ENCODE measurements at places on chromosomes 13 and 19.

GRCh38 chr13:22270881-22271280, 600.0 kb downstream of the FGF9 start:
- no peak for DNase-seq

DNA sequence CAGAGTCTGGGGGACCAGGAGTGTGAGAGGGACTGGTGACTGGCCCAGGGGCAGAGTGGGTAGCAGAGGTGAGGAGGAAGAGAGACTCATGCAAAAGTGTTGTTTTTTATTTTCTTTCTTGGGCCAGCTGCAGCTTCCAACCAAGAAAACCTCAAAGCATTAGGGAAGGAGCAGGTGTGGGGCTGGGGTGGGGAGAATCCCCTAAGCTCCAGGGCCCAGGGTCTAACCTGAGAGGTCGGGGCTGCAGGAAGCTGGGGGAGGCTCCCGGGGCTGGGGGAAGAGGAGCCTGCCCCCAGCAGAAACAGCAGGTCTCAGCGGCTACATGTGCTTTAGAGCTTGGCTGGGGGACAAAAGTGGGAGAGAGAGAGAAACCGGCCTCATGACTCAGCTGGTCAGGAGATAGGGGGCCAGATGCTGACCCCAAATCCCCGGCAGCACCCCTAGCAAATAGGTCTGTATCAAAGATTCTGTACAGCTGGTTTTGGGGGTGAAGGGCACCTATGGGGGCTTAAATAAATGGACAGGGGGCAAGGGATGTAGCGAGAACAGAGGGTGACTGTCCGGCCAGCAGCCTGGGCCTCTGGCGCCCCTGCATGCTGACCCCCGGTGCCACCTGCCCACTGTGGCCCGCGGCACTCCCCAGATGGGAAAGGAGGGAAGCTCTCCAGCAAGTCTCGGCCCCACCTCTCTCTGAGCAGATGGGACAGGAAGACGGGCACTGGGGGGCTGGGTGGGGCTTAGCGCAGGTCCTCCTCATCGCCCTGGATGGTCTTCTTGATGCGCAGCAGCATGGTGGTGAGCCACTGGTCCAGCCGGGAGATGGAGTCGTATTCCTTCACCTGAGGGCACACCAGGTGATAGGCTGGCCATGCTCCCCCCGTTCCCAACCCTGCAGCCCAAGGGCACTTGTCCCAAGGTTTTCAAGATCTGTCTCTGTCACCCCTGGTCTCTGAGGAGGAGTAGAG, 3.8 kb upstream of the KPTN start:
- DNase-seq, result no peak

DNA sequence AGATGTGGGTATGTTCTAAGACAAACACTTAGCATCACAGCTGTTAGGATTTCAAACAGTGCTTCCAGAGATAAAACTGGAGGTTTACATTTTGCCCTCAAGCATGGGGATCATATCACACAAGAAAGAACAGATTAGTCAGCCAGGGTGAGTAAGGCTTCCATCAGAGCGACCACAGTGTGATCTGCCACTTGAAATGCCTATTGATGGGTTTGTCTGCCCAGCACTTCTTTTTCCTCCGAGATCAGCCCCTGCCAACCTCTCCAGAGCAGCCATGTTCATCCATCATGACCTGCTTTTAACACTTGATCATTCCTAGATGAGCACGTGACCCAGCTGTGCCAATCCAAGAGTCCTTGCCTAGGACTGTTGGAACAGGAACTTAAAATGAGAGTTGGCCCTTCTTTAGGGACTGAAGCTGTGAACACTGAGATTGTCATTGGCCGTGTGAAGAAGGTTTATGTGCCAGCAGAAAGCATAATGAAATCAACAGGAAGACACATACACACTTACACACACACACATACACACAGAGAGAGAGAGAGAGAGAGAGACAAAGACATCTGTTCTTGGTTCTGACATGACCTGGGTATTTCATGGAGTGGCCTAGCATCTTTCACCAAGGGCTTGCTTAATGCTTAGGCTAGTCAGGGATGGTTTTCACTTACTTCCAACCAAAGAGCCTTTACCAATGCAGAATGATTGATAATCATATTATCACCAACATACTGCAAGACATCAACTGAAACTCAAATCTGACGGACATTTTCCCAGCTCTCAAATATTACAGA, 5.2 kb upstream of the CEBPG start:
- DNase-seq, result no peak

- DNase-seq, result no peak
These were observed 406.8 kb downstream of the MYO16 start for GRCh38 chr13:109036078-109036780.

DNA sequence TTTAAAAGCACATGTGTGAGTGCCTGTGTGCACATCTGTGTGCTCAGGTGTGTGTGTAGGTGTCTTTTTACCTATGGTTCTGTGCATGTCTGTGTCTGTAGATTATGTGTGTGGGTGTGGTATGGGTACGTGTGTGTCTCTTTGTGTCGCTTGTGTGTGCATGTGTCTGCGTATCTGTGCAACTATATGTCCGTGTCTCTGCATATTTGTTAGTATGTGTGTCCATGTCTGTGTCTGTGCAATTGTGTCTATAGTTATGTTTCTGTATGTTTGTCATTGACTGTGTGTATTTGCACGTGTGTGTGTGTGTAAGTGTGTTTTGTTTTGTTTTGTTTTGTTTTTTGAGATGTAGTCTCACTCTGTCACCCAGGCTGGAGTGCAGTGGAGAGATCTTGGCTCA, 7.3 kb upstream of the KCTD15 start:
- no peak for DNase-seq

DNA sequence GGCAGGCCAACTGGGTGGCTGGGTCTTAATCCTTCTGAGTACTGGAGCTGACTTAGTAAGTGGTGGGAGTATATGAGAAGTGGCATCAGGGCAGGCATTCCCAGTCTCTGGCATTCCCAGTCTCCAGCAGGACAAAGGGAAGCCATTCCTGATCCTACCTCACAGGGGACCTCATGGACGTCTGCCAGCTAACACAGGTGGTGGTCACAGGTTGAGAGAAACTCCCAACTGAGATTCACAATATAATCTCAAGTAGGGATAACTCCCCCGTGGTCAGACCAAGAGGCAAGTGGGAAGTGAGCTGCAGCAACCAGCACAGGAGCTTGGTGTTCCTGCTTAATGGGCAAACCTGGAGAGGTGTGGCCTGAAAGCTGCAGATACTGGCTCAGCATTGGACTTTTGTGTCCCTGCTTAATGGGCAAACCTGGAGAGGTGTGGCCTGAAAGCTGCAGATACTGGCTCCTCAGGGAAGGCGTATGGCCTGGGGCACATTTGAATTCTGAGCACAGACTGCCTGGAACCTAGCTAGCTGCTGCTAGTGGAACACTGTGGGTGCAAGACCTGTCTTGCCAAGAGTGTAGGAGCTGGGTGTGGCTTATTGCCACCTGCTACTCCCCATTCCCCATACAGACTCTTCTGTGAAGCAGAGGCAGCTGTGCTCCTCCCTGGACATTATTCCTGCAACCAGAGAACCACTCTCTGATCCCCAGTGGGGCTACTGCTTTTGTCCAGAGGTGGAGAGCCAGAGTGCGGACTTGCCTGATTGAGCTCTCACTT, 25.9 kb upstream of the OR10H2 start:
- no peak for DNase-seq

DNA sequence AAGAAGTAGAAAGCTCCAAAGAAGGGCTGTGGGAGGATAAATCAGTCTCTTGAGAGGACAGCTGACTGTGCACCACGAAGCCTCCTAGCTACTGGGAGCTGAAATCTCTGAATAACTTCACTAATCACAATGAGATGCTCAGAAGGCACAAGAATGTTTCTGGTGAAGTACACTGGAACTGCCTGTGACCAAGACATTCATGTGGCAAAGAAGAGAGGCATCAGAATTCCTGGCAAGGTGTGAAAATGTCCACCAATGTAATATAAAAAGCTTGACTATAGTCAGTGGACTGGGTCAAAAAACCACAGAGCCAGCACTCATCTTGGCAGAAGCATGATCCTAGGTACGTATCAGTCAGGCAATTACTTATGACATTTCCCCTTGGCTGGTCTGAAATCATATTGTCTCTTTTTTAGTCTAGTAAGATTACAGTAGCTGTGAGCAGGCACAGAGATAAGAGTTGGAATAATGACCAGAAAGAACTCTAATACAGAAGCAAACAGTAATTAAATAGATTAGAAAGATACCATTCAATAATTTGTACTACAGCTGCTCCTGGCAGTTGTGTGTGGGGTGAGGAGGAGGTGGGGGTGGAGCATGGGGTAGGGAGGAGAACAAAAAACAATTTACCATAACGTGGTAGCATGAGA, 434.7 kb downstream of the DIAPH3 start:
- DNase-seq, result no peak

GRCh38 chr13:112639521-112639920, 50.3 kb upstream of the ATP11A start:
- no peak for DNase-seq

- no peak for DNase-seq
These were observed 706 bp downstream of the P2RY11 start for GRCh38 chr19:10112037-10112761.

- DNase-seq, result no peak
These were observed 24.9 kb upstream of the RNF113B start for GRCh38 chr13:98201984-98202383.

- no peak for DNase-seq
These were observed 52.9 kb downstream of the PARP4 start for GRCh38 chr13:24459726-24460125.

DNA sequence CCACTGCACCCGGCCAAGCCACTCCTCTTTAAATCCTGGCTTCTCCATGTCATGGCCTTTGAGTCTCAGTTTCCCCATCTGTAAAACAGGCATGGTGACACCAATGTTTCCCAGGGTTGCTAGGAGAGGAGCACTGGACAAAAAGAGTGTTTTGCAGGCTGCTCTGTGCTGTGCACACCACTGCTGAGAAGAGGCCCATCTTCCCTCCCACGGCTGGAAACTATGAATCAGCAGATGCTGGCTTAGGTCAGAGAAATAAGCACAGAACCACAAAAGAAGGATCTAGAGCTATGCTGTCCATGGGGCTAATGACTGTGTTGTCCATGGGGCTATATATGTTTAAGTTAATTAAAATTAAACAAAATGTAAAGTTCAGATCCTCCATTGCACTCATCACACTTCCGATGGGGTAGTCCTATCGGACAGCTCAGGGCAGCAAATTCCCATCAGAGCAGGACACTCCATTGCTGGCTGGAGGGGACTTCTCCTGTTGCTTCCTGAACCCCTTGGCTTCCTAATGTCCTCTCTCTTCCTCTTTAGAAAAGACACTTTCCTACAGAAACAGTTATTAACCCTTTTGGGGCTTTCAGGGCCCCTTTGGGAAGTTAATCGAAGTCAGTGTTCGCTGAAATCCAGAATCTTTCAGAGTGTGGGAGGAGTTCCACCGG, 37.1 kb downstream of the TSHZ3 start:
- DNase-seq, result no peak

DNA sequence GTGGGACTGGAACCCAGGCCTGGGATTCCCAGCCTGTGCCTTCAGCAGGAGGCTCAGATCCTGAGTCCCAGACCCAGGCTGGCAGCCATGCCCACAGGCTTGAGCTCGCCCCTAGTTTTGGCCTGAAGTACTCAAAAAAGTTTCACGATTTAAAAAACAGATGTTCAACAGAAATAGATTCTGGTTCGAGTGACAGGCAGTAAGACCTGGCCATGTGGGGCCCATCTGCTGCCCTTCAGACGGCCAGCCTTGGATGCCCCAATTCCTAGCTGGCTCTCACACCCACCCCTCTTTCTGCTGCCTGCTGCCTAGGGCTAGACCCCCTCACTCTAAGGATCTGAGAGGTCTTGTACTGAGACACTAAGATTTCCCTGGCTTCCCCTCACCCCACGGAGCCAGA, 2.8 kb upstream of the DMPK start:
- no peak for DNase-seq

DNA sequence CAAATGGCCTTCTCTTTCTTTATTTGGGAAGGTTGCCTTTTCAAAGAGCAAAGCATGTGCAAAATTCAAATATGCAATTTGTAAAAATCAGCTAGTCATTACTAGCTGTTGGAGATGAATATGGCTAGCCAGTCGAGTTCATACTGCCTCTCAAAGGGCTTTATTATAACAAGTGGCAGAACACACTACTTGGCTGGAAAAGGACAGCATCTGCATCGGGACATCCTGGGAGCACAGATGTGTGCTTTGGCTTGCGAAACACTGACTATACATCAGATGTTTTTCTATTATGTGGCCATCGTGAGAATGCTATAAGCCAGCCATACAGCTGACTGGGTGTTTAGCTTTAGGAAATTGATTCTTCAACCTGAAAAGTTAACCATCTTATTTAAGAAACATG, 424.2 kb downstream of the KCTD12 start:
- no peak for DNase-seq

- no peak for DNase-seq
These were observed 5.7 kb downstream of the ISOC2 start for GRCh38 chr19:55455576-55456235.

- no peak for DNase-seq
These were observed 34.9 kb upstream of the GPR183 start for GRCh38 chr13:99341969-99342722.

DNA sequence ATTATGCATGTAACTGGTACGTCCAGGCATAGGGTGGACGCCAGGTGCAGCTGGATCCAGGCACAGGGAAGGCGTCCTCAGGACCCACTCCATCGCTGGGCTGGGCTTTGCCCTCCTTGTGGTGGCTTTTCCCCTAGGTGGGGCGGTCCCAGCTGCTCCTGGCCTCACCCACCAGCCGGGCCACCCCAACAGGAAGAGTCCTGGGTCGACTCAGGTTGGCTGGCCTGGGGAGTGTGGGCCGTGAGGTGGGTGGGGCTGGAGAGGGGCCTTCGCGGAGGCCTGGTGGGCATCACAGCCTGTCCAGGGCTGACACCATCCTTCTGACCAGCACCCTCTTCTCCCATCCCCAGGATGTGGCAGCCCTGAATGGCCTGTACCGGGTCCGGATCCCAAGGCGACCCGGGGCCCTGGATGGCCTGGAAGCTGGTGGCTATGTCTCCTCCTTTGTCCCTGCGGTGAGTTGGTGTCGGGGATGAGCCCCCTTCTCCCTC, 3.2 kb upstream of the GARIN5A start:
- no peak for DNase-seq

DNA sequence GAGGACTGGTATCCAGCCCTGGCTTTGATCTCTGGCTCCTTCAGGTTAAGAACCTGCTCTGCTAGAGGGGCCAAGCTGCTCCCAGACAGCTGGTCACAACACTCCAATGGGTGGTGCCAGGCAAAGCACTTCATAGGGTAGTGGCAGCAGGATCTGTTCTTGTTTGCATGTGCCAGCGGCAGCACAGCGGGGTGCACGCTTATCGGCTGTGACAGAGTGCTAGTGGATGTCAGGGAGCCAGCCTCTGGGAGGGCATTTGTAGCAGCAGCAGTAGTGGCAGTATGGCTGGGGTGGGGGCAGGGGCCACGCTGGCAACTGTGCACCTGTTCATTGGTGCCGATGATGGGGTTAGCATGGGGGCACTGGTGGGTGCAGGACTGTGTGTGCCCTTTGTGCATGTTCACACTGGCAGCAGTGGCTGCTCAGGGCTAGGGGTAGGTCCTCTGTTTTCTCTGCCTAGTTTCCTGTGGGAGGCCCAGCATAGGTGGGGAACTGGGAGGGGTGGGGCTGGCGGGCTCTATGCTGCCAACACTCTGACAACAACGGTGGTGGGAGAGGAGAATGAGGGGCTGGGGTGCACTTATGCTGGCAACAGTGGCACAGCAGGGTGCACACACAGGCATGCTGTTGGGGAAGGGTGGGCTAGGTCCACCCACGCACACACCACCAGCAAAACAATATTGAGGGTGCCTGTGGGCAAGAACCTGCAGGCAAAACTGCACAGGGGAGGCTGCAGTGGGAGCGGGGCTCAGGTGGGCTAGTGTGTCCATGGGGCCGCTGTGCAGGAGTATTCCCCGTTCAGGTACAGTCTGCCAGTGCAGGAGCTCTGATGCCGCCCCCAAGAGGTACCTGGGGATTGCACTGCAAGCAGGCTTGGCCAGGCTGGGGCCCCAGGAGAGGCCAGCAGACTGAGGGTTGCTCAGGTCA, 19.3 kb downstream of the AP1M1 start:
- DNase-seq, result no peak

All from NK-92 treated with Interleukin-12 subunit alpha and Interleukin-12 subunit beta, amount 100 ng/mL, for 24 hours (cell line).